ENCODE measurements at places on chromosomes 7 and 10. TPM values are rescaled to one million over a fixed set of nuclear protein-coding genes. Genes with fewer than 3 reads are reported as not detected.

The RAB18 gene
- 40.5 TPM for total RNA-seq

The TMEM273 gene
- 5.5 TPM for total RNA-seq

The TMEM106B gene
- total RNA-seq, result 92.7 TPM

The FBXL13 gene
- 3.2 TPM for total RNA-seq

The GIMAP2 gene
- total RNA-seq, result 10.0 TPM

The PLA2G12B gene
- 1.6 TPM for total RNA-seq

The INHBA gene
- 11.3 TPM for total RNA-seq

The CWF19L1 gene
- total RNA-seq, result 24.8 TPM

The ZSCAN25 gene
- total RNA-seq, result 20.3 TPM

The OPN1SW gene
- not detected for total RNA-seq

The ARHGAP22 gene
- 1.3 TPM for total RNA-seq

The MYL7 gene
- total RNA-seq, result not detected

The VWDE gene
- total RNA-seq, result 3.1 TPM

The RBP3 gene
- not detected for total RNA-seq

The PON1 gene
- total RNA-seq, result 0.12 TPM

The LOXL4 gene
- total RNA-seq, result 5.0 TPM
